ENCODE measurements at places on chromosomes 5 and 9.

GRCh38 chr9:78030553-78031443 is 813 bp downstream of the GNAQ start:
- no peak for DNase-seq

DNA sequence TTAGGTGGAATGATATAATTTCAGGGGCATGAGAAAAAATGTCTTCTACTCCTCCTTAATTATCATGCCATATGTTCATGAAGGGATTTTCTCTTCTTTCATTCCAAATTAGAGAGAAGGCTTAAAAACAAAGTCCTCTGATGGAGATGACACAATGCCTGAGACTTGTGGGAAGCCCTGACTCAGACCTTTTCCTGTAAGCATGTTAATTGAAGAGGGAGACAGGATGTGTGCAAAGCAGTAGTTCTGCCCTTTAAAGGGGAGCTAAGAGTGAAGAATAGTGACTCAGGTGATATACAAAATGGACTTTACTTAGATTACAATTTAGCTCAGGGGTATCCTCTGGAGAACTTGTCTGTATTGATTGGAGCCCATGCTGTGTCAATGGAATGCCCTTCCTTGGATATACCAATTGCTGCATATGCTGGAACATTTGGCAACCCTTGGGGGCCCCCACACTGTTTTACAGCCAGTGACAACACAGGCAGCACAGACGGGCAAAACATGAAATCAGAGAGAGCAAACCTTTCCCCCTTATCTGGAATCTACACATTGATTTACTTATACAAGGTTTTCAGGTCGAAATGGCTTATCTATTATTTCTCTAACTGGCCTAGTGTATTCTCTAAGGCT is 81.3 kb downstream of the IZUMO3 start:
- no peak for DNase-seq

- DNase-seq: no peak
Measured at GRCh38 chr5:135016861-135017290, 17.2 kb downstream of the PITX1 start.

DNA sequence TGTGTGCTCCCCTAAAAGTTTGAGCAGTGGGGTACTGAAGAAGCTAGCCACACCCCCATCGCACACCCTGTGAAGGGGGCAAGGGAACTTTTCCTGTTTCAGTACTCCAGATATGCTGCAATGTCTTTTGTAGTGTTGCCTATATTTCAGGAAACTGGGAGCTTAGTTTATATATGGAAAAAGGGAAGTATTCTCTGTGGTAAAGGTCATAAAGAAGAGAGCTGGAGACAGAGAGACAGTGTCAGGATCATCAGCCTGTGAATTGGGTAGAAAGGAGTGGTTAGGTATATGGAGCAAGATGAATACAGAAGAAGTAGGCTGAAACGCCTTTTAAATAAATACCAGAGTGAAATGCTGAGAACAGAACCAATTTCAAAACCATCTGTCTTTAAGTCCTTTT is 82.2 kb upstream of the C9orf72 start:
- DNase-seq: no peak

- DNase-seq: no peak
Measured at GRCh38 chr5:124054564-124054963, 542.6 kb downstream of the CSNK1G3 start.

All from activated naive CD8-positive, alpha-beta T cell treated with anti-CD3 and anti-CD28 coated beads, Interleukin-2, amount 10 ng/mL, durations not matched to agents 7 days and 5 days (primary cell).